ENCODE measurements at places on chromosomes 4 and X.

DNA sequence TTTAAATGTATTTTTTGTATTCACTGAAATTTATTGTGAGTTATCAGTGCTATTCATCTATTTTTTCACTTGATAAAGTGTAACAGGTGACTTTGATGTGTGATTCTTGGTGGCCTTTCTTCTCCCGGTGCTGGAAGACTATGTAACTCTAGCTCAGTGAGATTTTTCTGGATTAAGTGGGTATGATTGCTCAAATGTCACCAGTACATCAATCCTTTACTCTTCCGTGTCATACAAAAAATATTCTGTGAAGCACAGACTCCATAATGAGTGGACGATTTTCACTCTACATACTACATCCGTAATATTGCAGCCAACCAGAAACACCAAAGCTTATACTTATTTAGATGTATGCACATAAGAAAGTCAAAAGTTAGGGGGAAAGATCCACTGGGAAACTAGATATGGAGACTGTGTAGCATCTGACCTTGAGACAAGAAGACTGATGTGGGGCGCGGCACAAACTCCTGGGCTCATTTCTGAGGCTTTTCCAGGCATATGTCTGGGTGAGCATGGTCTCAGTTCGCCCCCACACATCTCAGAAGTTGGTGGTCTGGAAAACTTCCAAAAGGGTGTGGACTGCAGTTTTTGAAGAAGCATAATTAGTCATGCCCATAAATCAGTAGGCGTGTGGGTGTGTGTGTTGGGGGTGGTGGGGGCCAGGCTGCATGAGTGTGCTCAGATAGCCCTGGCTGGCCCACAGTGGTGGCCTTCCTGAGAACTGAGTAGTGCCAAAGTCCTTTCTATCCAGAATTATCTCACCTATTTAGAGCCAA is 53.9 kb upstream of the TENM3 start:
- no peak for DNase-seq

GRCh38 chrX:13110433-13111324 is 66.3 kb upstream of the FAM9C start:
- DNase-seq = no peak

DNA sequence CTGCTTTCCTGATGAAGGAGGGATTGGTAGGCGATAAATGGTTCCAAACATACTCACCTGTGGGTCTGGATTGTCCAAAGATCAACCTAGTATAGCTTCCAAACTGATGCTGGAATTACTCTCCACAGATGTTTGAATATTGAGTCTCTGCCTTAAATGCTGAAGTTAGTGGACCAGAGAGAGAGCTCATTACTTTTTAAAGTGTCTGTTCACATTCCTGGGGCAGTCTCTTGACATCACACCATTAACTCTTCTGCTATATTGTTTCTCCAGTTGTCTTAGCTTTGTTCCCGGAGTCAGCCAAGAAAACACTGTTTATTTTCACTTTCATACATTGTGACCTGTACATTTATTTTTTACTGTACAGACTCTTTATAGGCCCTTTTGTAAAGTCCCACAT is 35.4 kb downstream of the ARHGEF38 start:
- no peak for DNase-seq

- no peak for DNase-seq
Measured at GRCh38 chr4:164508097-164508496, 245.8 kb upstream of the SMIM31 start.

DNA sequence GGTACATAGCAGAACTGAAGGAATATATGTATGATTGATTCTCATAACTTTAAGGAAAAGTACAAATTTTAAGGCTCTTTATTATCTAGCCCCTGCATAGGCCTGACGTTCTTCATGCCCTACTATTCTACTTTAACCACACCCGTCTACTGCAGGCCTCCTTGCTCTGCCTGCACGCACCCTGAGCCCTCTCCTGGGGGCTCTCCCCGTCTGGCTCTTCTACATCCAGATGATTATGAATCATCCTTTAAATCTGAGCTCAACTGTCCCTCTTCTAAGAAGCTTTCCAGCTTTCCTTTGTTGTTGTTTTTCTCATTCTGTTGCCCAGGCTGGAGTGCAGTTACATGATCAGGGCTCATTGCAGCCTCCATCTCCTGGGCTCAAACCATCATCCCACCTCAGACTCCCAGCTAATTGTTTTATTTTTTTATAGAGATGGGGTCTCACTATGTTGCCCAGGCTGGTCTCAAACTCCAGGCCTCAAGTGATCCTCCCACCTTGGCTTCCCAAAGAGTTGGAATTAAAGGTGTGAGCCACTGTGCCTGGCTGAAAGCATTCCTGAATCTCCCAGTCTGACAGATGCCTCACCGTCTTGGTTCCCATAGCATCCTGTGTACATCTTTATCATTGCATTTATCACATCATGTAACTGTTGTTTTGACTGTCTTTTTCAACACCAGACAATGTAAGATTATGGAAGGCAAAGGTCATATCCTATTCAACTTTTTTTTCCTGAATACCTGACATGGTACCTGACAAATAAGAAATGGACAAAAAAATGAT is 89.2 kb downstream of the WDFY3 start:
- DNase-seq = no peak

DNA sequence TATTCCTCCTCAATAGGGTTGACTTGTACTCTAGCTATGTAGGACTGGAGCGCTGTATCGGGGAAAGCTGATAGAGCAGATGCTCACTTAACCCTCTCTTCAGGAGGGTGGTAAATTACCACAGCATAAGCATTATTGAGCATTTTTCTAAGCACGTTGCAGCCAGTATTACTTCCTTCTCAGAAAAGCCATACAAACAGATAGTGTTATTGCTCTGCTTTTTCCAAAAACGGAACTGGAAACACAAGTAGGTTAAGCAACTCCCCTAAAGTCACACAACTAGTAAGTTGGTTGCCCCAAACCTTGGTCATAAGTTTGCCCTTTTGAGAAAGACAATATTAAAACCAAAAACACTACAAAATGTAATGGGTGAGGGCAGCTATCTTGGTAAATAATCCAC is 73.9 kb downstream of the REELD1 start:
- no peak for DNase-seq
